ENCODE measurements at places on chromosomes 1 and 21.

DNA sequence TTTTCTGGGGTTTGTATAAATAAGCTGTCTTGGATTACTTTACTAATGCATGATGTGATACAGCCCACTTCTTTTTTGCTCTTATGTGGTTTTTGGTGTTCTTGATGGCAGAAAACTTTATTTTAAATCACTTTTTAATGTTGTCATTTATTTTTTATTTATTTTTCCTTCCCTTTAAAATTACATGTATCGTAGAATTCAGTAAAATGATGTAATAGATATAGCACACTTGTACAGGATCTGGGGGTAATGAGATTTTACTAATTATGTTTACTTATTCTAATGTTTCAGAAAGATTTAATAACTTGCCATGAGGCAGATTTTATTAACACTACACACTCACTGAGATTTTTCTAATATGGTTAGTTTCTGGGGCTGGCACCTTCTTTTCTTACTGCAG, 701 bp upstream of the B3GALT2 start:
- no peak for DNase-seq

- DNase-seq: no peak
Observed at GRCh38 chr1:16324456-16324890, 27.8 kb downstream of the FBXO42 start.

DNA sequence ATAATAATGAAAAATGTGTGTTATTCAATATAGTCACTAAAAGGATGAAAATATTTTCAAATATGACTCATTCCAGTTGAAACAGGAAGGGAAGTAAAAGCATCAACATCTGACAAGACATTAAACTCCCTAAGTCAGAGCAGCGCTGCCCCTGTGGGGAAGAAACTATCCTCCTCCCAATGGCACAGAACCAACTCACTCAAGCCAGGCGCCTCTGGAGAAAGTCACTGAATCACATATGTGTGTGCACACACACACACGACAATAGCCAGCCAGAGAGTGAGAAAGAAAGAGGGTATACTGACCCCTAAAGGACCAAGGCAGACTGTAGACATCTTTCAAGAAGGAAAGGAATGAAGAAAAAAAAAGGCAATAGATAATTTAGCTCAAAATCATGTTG, 126.9 kb downstream of the SETD4 start:
- no peak for DNase-seq

DNA sequence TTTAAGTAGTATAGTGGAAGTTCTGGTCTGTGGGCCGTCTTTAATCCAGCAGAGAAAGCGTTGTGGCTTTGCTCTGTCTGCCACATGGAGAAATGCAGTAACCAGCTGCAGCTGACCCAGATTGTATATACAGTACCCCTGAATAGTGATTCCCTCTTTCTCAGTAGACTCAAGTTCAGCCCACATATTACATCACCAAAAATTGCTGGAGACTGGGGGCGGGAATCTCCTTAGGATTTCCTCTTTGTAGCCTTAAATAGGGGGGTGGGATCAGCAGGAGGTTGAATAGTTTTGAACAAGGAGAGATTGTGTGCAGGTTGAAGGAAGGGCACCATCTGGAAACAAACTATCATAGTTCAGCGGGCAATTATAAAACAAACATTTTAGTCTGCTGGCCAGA, at the start of gene ANGPTL1:
ANGPTL1 (minus strand) TSS at position 134 of the 400 bp plus-strand sequence. CDS start 5,301 bp downstream, outside the sequence.
- DNase-seq: no peak

DNA sequence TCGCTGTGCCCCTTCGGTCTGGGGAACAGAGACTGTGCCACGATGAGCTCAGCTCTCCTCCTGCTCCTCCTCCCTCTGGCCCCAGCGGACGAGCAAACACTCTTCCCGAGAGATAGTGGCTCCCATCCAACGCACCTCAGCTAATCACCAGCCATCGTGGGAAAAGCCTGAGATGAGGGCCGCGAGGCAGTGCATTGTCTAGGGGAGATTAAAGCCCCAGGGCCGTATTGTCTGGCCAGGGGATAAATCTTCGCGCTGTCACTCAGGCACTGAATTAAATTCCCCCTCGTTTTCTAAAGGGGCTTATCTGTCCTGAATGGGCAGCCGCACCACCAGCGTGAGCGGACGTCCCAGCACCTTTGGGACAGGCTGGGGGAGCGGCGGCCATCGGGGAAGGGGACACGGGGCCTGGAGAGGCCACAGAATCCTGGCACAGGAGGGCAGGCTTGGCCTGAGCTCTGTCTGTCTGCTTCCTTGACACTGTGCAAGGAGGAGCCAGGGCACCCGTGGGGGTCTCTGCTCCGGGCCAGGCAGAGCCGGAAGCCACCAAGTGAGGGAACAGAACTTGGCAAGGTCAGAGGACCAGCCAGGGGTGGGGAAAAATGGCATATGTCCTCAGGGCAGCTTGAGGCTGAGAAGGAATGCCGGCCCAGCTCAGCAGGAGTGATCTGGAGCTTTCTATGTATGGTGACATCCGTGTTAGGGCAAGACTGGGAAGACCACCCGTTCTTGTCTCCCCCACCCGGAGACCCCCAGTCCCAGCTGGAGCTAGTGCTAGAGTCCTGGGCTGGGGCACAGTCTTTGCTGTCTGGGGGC, 32.3 kb downstream of the PRDM16 start:
- DNase-seq: no peak

Measured in effector CD8-positive, alpha-beta T cell (primary cell).